Type B pancreatic cell (in vitro differentiated cells): ENCODE measurements at places on chromosomes 7 and 10.

DNA sequence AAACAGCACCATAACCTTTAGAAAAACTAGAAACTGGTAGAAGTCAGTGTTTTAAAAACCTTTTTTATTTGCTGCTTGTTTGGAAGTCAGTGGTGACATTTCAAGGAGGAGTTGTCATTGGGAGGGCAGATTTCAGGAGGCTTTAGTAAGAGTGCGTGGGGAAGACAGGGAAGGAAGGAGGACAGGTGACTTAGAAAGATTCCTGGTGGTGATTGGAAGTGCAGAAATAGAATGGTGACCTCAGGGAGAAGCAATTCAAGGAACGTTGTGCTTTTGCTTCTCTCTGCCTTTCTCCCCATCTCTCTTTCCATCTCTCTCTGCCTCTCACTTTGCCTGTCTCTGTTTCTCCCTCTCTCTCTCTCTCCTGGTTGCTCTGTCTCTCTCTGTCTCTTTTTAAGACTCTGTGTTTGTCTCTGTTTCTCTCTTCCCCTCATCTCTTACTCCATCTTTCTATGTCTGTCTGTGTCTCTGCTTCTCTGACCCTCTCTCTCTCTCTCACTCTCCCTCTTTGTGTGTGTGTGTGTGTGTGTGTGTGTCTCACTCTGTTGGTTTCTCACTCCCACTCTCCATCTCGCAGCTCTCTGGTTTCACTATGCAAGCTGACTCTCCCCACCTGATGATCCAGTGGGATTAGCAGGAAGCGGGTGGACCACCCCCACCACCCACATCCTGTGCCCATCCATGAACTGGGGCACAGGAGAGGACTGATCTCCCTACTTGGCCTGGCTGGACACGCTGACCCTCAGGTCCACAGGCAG is 10.9 kb upstream of the PFKP start:
- H3K4me1 ChIP-seq: peaks cover 8% of the 10 kb centered on the region
- H3K36me3 ChIP-seq: no peaks in the 10 kb centered on the region
- H3K27me3 ChIP-seq: peaks cover 22% of the 10 kb centered on the region
- H3K27ac ChIP-seq: no peak overlapping the region
- no peak for DNase-seq
- no peak overlapping the region for H3K4me3 ChIP-seq

- no peaks in the 10 kb centered on the region for H3K36me3 ChIP-seq
- H3K27ac ChIP-seq: no peak overlapping the region
- H3K27me3 ChIP-seq: no peaks in the 10 kb centered on the region
Measured at GRCh38 chr7:20032741-20033140, 184.4 kb downstream of the MACC1 start.

- no peaks in the 10 kb centered on the region for H3K4me1 ChIP-seq
- H3K4me3 ChIP-seq: no peak overlapping the region
- no peaks in the 10 kb centered on the region for H3K36me3 ChIP-seq
- H3K27me3 ChIP-seq: peaks cover 9% of the 10 kb centered on the region
Measured at GRCh38 chr10:91366704-91367103, 43.4 kb upstream of the HECTD2 start.

GRCh38 chr7:96449094-96449493 is 127.2 kb upstream of the SLC25A13 start:
- H3K4me1 ChIP-seq: no peaks in the 10 kb centered on the region
- no peak for DNase-seq

DNA sequence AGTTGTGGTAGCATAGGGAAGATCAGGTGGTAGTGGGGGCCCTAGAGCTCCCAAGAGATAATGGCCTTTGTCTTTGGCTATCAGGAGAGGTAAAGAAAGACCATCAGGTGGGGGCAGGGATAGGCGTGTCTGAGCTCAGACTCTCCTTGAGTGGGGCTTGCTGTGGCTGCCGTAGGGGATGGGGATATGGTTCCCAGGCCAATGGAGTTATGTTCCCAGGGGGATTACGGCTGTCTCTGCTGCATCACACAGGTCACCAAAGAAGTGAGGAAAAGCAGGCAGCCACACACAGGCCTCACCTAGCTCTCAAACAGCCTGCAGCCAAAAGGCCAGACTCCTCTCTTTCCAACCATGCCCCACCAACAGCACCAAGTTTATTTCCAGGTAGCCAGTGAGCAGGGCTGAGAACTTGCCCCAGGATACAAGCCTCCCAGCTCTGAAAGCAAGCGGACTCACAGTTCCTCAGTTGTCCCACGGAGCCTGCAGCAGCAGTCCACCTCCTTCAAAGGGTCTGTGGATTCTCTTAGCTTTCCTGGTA is 37.6 kb upstream of the C1QL3 start:
- no peaks in the 10 kb centered on the region for H3K4me1 ChIP-seq
- no peaks in the 10 kb centered on the region for H3K36me3 ChIP-seq
- no peak for DNase-seq
- no peak overlapping the region for H3K27ac ChIP-seq
- no peak overlapping the region for H3K4me3 ChIP-seq

DNA sequence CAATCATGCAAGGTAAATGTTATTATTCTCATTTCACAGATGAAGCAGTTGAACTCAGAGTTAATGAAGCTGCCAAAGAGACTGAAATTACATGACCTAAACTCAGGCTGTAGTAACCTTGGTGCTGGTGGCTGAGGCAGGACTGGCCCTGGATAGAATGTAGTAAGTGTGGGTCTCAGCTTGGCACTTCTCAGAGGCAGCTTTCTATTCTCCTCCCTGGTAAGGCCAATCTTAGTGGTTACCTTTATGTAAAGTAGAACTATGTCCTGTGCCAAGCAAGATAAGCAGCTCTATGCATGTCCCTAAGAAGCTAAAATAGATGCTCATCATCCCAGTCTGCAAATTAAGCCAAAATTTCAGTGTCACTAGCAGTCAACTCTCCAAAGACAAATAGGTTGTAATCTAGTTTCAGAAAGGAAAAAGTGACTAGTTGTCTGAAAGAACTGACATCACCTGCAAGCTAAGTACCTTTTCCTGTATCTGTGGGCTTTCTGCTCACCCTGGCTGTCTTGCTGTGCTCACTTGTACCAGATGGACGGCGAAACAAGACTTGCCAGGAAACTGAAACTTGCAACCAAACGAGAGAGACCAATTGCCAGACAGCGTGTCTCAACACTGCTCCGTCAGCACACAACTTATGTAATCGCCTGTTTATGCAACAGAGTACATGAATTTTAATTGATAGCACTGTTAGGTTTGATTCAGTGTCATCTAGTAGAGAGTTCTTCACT is 43.7 kb downstream of the CH25H start:
- H3K27ac ChIP-seq: no peak overlapping the region
- no peak overlapping the region for H3K4me3 ChIP-seq
- H3K36me3 ChIP-seq: no peaks in the 10 kb centered on the region
- H3K4me1 ChIP-seq: no peaks in the 10 kb centered on the region
- peaks cover 9% of the 10 kb centered on the region for H3K27me3 ChIP-seq

GRCh38 chr10:133378251-133379096 is 588 bp upstream of the PAOX start:
- no peaks in the 10 kb centered on the region for H3K27me3 ChIP-seq
- peak overlapping the region; percentile 50 for H3K27ac ChIP-seq
- no peaks in the 10 kb centered on the region for H3K36me3 ChIP-seq

- peaks cover 8% of the 10 kb centered on the region for H3K4me1 ChIP-seq
- no peaks in the 10 kb centered on the region for H3K36me3 ChIP-seq
- peaks cover 7% of the 10 kb centered on the region for H3K27me3 ChIP-seq
- no peak overlapping the region for H3K27ac ChIP-seq
Measured at GRCh38 chr10:78535716-78536218, 502.1 kb downstream of the RPS24 start.

DNA sequence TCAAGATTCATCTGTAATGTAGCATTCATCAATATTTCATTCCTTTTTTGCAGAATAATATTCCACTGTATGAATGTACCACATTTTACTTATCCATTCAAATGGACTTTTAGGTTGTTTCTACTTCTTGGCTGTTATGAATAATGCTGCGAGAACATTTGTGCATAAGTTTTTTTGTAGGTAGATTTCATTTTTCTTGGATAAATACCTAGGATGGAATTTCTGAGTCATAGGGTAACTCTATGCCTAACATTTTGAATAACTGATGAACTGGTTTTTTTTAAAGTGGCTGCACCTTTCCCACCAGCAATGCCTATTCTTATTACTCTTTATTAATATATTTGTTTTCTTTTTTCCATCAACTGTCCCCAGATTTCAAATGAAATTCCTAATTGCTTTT is 9.1 kb upstream of the XPNPEP1 start:
- no peaks in the 10 kb centered on the region for H3K27me3 ChIP-seq
- no peak overlapping the region for H3K4me3 ChIP-seq
- no peak for DNase-seq
- H3K4me1 ChIP-seq: peaks cover 39% of the 10 kb centered on the region
- no peaks in the 10 kb centered on the region for H3K36me3 ChIP-seq

- no peaks in the 10 kb centered on the region for H3K36me3 ChIP-seq
- H3K4me1 ChIP-seq: peaks cover 9% of the 10 kb centered on the region
- no peak overlapping the region for H3K4me3 ChIP-seq
- no peak overlapping the region for H3K27ac ChIP-seq
- no peaks in the 10 kb centered on the region for H3K27me3 ChIP-seq
Measured at GRCh38 chr10:52442576-52442975, 128.5 kb downstream of the DKK1 start.
